ENCODE measurements at places on chromosomes 2 and 18.

DNA sequence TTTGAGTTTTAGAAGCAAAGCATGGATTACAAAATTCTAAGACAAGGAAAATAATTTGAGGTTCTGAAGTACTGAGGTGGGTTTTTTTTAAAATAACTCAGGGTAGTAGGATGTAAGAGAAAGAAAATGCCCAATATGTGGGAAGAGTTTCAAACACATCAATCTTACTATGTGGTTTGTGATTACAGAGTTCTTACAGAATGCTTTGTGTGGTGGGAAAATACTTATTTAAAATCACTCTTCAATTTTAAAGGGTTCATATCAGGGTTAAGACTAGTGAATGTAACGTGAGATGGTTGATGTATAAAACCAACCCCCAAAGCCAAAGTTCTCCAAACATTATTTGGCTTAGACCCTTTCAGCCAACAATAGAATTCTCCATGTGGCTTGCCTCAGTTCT is 173.5 kb downstream of the UBE2E3 start:
- DNase-seq = no peak

GRCh38 chr18:44851856-44852621 is 171.4 kb downstream of the SETBP1 start:
- no peak for DNase-seq

- no peak for DNase-seq
Observed at GRCh38 chr18:36629836-36630235, 199.0 kb downstream of the TPGS2 start.

DNA sequence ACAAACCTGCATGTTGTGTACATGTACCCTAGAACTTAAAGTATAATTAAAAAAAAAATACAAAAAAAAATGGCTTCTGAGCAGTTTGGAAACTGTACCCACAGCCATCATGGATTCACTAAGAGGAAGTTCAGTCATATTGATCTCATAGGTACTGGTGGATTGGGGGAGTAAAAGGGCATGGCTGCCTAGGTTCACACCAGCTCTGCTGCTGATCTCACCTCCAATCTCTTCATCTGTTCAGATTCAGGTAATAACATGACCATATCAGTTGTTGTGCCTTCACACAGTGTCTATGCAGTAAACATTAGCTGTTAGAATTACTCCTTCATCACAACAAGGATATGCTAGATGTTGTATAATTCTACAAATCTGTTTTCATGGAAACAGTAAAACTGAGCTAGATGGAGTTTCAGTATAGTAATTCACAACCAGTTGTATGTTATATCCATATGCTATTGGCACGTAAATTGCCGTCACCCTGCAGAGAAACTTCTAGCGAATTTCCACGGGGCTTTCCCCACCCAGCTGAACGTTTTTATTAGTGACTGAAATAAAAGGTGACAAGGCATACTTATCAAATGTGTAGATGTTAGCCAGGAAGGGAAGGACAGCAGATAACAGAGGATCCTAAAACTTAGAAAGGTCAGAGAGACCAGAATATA is 59.3 kb upstream of the ITM2C start:
- DNase-seq = no peak

- no peak for DNase-seq
Observed at GRCh38 chr2:67217398-67217797, 179.7 kb upstream of the ETAA1 start.

DNA sequence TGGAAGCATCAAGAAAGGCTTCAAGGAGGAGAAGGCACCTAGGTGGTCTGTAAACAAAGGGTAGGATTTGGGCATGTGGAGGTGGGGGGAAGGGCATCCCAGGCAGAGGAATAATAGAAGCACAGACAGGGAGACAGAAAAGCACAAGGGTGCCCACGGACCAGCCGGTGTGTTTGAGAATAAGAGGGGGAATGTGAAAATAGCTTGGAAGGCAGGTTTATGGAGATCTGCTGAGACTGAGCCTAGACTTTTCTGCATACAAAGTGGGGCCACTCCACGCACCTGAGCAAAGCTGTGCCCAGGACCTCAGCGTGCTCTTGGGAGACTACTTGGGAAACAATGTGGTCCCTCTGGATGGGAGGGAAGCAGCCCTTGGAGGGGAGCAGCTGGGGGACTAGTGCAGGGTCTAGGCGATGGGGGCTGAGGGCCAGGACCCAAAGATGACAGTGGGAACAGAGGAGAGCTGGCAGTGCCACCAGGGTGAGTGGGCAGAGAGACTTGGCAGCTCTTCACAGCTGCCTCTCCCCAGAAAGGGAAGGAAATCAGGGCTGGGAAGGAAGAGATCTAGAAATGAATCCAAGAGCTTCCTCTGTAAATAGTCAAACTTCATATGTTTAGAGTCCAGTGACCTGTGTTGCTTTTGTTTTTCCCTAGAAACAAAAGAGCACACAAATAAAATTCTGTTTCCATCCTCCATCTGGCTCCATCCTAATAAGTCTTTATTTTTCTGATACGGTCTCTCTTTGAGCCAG is 110.7 kb upstream of the SMAD7 start:
- no peak for DNase-seq

GRCh38 chr2:237390235-237390634 is 23.7 kb downstream of the COL6A3 start:
- DNase-seq = no peak

GRCh38 chr2:102510791-102511575 is 38.0 kb downstream of the SLC9A4 start:
- no peak for DNase-seq
